ENCODE measurements at places on chromosomes 5 and 9.

DNA sequence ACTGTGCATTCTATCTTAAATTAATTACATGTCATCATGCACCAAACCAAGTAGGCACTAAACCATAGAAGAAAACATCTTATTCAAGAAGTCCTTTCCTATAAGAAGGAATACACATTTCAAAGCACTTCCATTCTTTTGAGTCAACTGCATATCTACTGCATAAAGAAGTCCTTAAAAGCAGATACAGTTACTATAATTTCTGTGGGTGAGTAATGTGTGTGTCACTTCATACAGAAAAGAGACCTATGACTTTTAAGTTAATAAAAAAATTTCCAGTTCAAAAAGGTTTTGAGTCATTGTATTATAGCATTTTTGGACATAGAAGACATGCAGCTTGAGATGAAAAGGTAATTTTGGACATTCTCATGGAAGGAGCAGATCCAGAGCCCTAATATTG is 125.0 kb downstream of the DTWD2 start:
- no peak for DNase-seq

- DNase-seq = no peak
Measured at GRCh38 chr9:119164716-119165115, 204.5 kb downstream of the BRINP1 start.

DNA sequence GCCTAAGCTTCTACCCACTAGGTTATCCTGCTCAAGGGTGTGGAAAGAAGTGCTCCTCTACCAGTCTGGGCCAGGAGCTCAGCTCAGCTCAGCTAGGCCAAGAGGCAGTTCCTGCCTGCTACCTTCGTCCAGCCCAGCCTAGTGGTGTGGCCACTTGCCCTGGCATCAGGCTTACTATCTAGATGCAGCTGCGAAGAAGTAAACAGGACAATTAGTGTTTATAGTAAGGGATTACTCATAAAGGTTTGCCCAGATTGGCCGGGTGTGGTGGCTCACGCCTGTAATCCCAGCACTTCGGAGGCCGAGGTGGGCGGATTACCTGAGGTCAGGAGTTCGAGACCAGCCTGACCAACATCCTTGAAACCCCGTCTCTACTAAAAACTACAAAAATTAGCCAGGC is 12.8 kb upstream of the SPATA24 start:
- DNase-seq = no peak

- no peak for DNase-seq
Measured at GRCh38 chr9:134048582-134048968, 19.3 kb downstream of the BRD3 start.

All from OCI-LY7 (cell line).